ENCODE measurements at places on chromosomes 1 and 21. TPM values are rescaled to one million over a fixed set of nuclear protein-coding genes. Genes with fewer than 3 reads are reported as not detected.

GRCh38 chr1:32725615-32725982 is 23.0 kb upstream of the SYNC start:
- DNase-seq: no peak

DNA sequence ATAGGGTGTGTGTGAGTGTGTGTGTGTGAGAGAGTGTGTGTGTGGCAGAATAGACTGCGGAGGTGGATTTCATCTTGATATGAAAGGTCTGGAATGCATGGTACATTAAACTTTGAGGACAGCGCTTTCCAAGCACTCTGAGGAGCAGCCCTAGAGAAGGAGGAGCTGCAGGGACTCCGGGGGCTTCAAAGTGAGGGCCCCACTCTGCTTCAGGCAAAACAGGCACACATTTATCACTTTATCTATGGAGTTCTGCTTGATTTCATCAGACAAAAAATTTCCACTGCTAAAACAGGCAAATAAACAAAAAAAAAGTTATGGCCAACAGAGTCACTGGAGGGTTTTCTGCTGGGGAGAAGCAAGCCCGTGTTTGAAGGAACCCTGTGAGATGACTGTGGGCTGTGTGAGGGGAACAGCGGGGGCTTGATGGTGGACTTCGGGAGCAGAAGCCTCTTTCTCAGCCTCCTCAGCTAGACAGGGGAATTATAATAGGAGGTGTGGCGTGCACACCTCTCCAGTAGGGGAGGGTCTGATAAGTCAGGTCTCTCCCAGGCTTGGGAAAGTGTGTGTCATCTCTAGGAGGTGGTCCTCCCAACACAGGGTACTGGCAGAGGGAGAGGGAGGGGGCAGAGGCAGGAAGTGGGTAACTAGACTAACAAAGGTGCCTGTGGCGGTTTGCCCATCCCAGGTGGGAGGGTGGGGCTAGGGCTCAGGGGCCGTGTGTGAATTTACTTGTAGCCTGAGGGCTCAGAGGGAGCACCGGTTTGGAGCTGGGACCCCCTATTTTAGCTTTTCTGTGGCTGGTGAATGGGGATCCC is 18.3 kb upstream of the HDAC1 start:
- DNase-seq: peak; percentile 63

DNA sequence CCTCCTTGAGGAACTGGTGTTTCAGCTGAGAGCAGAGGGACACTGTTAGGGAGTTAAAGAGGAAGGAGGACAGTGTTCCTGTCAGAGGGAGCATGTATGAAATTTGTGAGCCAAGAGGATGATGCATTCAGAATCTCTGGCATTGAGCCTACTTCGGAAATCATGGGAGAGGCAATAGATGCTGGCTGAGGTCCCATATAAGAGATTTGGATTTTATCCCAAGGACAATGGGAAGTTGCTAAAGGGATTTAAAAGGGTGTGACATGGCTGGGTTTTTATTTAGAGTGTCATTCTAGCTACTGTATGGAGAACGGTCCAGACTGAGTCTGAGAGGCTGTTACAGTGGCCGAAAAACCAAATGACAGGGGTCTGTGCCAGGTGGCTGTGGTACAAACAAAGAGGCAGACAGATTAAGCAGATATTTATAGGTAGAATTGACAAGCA is 403.2 kb upstream of the B3GALT2 start:
- DNase-seq: no peak

GRCh38 chr1:173330149-173330951 is 123.2 kb upstream of the TNFSF4 start:
- DNase-seq: no peak

DNA sequence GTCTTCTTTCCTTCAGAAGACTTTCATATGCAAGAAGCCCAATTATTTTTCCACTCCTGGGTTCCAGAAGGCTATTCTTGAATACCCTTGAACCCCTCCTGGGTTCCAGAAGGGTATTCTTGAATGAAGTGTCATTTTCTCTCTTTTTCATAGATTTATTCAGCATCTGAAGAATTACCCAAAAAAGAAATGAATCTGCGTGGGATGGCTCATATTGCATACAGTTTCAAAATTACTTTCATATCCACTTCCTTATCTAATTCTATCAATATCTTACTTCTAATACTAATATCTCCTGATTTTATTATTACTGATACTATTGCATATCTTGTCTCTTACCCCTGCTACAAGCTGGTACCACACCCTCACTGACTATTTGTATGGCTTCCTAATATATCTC is 22.6 kb upstream of the RABGAP1L start:
- no peak for DNase-seq

- no peak for DNase-seq
Measured at GRCh38 chr1:181737056-181737455, 253.7 kb downstream of the CACNA1E start.

GRCh38 chr1:43936431-43937151 is 3.0 kb downstream of the ARTN start:
- DNase-seq: peak; percentile 72

DNA sequence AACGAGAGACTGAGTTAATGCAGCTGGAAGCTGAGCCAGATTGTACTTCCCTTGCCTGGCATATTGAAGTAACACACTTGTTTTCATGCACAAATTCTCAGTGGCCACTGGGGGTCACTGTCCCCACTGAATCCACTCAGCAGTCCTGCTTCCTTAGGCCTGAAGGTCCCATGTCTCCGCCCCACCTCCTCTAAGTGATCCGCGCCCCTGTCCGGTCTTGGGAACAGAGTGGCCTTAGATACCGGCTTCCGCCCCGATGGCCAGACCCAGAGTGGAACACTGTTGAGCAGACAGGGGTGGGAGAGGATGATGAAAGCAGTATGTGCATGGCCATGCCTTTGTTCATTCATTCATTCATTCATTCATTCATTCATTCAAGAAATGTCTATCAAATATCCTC is 34.8 kb downstream of the CHAF1B start:
- peak; percentile 92 for DNase-seq

DNA sequence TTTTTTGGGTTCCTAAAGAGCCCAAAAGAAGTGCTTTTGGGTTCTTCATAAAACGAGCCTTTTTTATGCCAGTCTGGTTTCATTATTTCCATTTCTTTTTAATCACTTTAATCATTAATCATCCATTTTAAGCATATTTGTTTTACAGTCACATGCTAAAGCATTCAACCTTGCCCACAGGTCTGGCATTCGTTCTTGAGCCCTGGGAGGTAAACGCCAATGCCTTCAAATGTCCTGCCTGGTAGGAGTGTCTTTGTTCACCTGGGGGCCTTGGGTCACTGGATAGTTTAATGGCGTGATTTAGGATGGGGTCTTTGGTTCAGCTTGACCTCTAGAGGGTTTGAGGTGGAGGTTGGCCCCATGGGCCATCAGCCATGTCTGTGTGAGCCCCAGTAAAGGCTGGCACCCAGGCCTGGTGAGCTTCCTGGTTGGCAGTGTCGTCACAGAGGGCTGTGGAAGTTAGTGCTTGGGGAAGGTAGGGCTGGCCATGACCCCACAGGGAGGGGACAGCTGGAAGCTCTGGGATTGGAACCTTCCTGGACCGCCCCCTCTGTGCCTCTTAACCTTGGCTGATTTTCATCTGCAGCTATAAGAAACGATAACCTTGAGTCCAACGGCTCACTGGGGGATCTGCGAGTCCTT is 20.2 kb downstream of the C1orf174 start:
- DNase-seq: no peak

DNA sequence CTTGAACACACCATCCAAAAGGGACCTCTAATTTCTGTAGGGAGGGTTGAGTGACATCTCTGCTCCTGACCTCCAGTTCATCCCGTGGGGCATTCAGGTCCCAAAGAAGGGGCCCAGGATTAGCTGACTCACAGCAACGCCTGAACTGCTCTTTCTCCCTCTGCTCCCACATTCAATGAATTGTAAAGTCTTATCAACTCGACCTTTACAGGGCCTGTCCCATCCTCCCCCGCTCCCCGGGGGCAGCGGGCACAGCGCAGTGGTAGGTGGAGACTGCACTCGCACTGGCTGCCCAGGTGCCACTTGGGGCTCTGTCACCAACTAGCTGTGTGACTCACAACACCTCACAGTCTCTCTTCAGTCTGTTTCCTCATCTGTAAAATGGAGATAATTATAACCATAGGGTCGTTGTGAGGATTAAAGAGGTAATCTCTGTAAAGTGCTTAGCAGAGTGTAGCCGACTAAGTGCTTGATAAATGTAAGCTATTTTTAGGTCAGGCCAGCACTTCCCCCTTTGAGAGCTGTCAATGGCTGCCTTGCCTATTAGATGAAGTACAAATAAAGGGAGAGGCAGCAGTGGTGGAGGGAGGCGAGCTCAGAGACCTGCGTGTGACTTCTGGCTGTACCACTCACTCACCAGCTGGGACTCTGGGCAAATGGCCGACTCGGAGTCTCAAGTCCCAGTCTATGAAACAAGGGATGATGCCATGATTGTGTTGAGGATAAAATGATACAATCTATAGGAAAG is 637 bp upstream of the MYBPHL start:
- peak; percentile 70 for DNase-seq

- DNase-seq: no peak
Measured at GRCh38 chr1:20262810-20263534, 27.7 kb upstream of the VWA5B1 start.

DNA sequence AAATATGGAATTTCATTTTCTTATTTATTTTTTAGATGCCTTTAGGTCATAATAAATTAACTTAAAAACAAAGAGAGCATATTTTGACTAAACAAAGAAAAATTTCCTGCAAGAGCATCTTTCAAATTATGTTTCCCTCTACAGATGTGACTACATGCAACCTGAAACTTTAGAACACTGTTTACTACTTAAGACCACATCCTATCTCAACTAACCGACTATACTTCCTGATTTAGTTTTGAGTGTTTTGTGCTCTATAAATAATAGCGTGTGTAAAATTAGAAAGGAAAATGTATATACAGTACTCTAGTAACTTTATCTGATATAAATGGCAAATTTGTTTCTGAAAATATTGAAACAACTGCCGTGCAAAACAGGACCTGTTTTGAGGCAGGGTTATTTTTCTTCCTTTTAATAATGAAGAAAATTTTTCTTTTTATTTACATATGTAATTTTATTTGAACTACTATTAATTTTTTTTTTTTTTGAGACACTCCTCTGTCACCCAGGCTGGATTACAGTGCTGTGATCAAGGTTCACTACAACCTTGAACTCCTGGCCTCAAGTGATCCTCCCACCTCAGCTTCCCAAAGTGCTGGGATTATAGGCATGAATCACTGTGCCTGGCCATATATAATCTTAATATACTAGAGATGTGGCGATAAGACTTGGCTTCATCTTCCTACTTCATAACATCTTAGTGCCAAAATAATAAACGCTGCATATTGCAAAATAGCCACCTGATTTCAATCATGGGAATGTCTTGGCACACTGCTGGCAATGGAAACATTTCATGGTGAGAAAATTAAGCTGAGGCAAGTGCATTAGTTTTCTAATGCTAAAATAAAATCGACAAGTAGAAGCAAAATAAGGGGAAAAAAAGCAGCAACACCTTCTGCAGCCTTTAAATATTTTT is 12.3 kb downstream of the ZRANB2 start:
- DNase-seq: no peak

DNA sequence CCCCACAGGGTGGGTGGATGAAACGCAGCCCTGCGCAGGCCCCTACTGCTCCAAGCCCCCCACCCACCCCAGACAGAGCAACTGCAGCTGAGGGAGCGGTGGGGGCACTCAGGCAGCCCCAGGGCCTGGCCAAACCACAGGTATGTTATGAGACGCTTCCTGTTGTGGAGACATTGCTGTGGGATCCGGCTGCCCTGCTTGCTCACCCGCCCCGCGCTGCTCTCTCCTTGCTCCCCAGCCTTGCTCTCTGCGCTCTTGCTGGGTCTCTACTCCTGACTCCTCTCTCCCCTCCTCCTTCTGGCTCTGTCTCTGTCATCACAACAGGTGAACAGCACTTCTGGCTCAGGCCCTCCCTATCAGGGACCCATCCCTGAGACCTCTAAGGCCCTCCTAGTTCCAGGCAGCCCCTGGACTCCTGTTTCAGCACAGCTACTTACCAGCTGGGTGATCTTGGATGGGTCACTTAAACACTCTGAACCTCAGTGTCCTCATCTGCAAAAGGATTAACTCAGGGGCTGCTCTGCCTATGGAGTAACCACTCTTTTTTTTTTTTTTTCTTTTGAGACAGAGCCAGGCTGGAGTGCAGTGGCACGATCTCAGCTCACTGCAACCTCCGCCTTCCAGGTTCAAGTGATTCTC is 15.9 kb downstream of the COL8A2 start:
- DNase-seq: peak; percentile 56

DNA sequence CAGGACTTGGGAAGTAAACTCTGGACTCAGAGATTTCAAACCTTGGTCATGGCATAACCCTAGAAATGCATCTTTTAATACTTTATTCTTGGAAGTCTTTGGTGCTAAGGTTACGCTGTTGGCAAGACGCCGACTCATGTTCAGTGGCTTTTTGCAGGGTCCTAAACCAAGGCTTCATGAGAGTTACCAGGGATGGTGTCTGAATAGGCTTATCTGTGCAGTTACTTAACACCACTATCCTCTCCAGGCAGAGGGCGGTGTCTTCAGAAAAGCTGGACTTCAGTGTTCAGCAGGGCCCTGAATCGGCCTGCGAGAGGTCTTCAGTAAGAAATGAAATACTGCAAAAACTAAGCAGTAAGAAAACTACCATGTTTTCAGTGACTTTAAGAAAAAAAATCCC is 58.3 kb downstream of the SIM2 start:
- peak; percentile 23 for DNase-seq

DNA sequence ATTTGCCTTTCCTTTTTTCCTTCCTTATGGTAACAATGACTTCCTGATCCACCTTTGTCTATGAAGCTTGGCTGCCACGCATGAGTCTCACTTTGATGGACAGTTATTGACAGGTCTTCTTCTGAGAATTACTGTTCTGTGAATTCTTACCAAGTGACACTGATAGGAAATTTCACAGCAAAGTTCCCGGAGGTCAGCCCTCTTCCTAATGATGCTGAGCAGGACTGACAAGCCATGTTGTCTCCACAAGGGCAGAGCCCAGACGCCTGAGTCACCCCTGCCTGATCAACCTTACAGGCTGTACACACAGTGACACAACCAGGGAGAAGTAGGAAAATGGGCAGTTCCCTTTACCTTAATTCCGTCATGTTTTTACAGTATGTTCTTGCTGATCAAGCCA is 44.2 kb downstream of the ZC3H11B start:
- DNase-seq: no peak

- DNase-seq: no peak
Measured at GRCh38 chr1:67143966-67144365, 9.2 kb upstream of the C1orf141 start.

Gene C1orf226
- polyA plus RNA-seq: 2.8 TPM

Gene PRELP
- polyA plus RNA-seq: 10.8 TPM

Gene KCNH1
- 0.17 TPM for polyA plus RNA-seq

Gene FGR
- 0.28 TPM for polyA plus RNA-seq

Gene USP24
- 10.8 TPM for polyA plus RNA-seq

Gene CD2
- polyA plus RNA-seq: 0.08 TPM

Gene MRPS21
- 88.4 TPM for polyA plus RNA-seq

Gene CA14
- polyA plus RNA-seq: 6.0 TPM

Gene CFAP45
- polyA plus RNA-seq: not detected

Data from hepatocyte (in vitro differentiated cells).